ENCODE measurements at places on chromosomes 2 and 18.
A peak's percentile ranks its signal among the peaks of the same experiment; 100 is the strongest.

- DNase-seq = no peak
Observed at GRCh38 chr18:70160073-70160678, 45.3 kb downstream of the RTTN start.

DNA sequence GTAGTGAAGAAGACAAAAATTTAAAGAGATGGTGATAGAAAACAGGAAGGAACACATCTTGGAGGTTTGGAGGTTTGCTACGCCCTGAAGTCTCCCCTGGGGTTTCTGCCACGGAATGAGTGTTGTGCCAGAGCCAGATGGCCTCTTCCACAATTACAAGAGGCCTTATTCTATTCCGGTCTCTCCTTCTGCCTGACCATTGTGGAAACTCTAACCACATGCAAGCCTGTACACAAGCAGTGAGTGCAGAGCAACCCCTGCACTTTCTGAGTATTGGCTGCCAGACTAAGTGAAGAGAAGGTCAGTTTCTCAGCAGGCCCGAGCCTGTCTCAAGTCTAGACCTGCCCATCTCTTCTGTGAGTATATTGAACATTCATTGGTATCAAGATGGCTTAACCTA is 22.7 kb upstream of the MYO1B start:
- DNase-seq = peak; percentile 82

DNA sequence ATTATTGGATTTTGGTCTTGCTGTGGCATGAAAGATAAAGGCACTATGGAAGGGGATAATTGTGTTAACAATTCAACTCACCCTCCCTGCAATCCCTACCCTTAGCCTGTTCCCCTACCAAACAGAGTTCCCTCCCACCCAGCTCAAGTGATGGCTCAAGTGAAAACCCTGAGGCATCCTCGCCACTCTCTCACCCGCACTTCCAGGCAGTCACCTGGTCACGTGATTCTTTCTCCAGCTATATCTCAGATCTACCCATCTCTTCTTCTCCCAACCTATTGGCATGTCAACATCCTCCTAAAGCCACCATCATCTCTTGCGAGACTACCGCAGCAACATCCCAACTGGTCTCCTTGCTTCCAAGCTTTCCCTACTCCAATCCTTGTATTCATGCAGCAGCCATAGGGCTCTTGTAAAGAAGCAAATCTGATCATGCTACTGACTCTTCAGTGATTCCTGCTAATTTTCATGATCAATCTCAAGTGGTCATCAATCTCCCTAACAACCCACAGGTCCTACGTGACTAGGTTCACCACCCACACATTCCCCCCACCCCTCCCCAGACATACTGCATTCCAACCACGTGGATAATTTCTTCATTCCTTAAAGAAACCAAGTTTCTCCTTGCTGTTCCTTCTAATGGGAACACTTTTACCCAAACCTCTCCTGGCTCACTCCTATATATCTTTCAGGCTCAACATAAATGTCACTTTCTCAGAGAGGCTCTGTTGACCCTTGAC is 66.7 kb downstream of the MBD2 start:
- DNase-seq = no peak

DNA sequence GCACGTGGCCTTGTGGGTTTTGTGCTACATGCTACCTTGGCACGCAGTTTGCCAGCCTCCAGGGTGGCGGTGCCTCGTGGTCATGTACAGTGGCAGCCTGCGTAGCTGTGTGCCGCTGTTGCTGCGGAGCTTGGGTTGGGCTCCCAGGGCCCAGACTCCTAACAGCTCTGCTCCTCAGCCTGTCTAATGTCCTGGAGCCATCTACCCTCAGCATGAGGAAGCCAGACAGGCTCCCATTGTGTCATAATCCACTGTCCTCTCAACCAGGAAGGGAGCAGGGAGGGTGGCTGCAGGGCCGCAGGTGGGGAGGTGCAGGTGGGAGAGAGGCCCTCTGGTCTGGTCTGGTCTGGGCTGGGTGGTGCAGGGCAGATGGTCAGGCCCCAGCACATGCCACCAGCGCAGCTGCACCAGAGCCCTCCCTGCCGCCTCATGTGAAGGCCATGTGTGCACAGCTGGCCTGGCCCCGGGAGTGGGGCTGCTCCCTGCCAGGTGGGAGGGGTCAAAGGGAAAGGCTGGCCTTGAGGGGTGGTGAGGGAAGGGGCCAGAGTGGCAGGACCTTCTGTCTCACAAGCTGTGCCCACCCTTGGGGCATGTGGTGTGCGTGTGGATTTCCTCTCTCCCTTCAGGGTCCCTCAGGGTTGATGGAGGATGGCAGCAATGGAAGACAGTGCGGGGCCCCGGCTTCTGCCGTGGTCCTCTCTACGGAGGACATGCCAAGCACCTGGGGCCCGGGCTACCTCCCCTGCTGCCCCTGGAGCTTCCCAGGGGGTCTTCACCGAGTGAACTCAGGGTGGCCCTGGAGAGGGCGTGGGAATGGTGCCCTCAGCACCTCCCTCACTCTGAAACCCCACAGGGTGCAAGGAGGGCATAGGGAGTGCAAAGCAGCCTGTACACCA is 4.8 kb downstream of the ATOH8 start:
- no peak for DNase-seq

- DNase-seq = no peak
Observed at GRCh38 chr18:4468511-4468910, 13.4 kb upstream of the DLGAP1 start.

DNA sequence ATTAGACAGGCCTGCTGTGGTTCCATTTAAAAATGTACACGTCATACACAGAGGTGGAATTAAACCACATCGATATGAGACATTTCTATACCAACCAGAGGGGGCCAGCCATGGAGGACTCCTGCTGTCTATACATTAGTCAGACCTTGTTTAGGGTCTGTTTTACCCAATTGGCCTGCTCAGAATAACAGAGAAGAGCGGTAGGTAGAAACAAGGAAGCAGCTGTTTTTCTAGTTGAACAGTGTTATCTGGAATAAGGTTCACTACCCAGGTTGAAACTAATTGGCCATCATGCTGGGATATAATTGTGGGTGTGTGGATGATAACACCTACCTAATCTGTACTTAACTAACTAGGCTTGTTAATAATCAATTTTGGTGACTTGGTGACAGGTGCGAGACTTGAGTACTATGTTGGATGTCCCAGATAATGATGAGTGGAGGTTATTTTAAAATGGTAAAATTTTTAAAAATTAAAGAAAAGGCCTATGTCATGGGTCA is 47.5 kb downstream of the RHBDD1 start:
- DNase-seq = no peak

GRCh38 chr2:127810619-127811396 is at the start of gene WDR33:
WDR33 (minus strand) TSS chr2:127811171; CDS start chr2:127770981, 40,190 bp downstream.
- DNase-seq = peak; percentile 97

All from NCI-H2171 treated with DMSO at 0.1 percent for 48 hours (cell line).